Fibroblast of villous mesenchyme (primary cell): ENCODE measurements at places on chromosomes 16 and 17. TPM values are rescaled to one million over a fixed set of nuclear protein-coding genes. Genes with fewer than 3 reads are reported as not detected.

Gene TRIM16
- 30.0 and 55.3 TPM in 2 replicates for total RNA-seq

GRCh38 chr17:49443862-49444261 is 29.2 kb upstream of the PHB1 start:
- no peak for DNase-seq

GRCh38 chr16:31111881-31112466 is 3.8 kb downstream of the BCKDK start:
- DNase-seq = no peak

Gene STAC2
- under 0.01 TPM in 1 of 2 replicates, not detected in the other for total RNA-seq

Gene NHLRC4
- total RNA-seq = 1.7 and 3.2 TPM in 2 replicates

GRCh38 chr17:39335704-39336223 is 65.7 kb downstream of the FBXL20 start:
- DNase-seq = peak; percentile 15

Gene CORO6
- total RNA-seq = 5.6 and 7.4 TPM in 2 replicates

DNA sequence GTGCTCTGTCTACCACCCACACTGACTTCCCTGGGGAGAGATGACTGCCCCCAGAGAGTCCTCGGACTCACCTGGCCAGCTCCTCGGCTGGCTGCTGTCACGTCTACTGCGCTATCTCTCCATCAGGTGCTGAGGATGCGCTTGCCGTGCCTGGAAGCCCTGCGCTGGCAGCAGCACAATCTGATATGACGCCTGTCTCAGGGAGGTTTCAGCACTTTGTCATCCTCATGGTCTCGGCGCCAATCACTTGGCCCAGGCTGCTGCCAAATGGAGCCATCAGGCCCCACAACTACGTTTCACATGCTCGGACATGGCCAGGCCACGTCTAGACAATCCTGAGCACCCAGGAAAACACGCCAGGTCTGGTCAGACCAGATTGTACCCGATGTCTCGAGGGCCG is 46.7 kb downstream of the FOXL1 start:
- no peak for DNase-seq

GRCh38 chr17:27585153-27585681 is 45.8 kb upstream of the LGALS9 start:
- DNase-seq = no peak
